Natural killer cell (primary cell): ENCODE measurements at places on chromosomes 3 and 15.

- DNase-seq = no peak
Measured at GRCh38 chr15:70417535-70417934, 319.8 kb upstream of the TLE3 start.

DNA sequence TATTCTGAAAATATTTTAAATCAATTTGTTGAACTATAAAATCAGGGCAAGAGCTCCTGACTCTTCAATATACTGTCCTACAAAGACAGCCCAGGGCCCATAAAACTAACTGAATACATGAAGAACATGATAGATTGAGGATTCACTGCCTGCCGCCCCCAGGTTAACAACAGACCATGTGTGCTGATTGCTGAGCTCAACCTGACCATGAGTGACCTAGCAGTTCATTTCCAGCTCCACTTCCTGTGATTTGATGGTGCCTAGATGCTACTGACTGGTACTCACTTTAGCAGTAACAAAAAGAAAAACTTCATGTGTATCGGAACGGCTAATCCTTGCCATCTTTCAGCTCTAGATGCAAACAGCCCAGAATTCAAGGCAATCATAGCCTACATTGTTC is 9.6 kb upstream of the KLF13 start:
- no peak for DNase-seq

GRCh38 chr15:74191798-74192197 is 10.8 kb downstream of the STRA6 start:
- DNase-seq = no peak

GRCh38 chr3:139425745-139426400 is 36.4 kb upstream of the COPB2 start:
- DNase-seq = no peak

DNA sequence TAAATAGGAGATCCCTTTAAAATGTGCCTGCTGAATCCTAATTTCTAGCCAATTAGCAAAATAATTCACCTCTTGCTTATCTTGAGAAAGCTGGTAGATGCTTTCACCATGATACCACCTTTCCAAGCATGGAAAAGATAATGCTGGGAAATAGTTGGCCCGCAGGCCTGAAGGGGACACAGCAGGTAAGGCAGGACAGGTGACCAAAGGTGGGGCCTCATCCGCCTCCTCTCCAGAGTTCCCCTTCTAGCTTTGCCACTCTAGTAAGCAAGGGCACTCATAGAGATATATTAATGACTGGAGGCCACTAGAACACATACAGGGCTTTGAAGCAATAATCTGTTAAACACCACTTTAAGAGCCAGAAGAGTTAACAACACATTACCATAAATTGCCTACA is 45.5 kb downstream of the SATB1 start:
- DNase-seq = no peak

DNA sequence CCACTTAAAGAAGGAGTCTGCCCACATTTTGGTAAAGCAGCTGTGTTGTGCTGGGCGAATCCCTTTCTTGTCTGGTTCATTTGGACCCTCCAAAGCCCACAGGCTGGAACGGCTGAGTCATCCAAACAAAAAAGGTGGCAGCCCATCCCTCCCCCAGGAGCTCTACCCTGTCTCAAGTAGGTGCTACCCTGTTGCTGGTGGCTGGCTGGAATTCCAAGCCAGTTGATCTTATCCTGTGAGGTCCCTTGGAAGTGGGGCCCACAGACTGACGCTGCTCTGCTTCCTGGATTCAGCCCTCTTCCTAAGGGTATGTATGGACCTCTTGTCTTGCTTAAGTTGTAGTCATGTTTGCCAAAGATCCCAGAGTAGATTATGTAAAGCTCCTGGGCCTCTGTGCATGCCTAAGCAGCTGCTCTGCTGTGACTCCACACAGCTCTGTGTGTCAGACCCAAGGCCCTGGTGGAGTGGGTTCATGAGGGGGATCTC is 44.5 kb downstream of the CCR1 start:
- DNase-seq = no peak

DNA sequence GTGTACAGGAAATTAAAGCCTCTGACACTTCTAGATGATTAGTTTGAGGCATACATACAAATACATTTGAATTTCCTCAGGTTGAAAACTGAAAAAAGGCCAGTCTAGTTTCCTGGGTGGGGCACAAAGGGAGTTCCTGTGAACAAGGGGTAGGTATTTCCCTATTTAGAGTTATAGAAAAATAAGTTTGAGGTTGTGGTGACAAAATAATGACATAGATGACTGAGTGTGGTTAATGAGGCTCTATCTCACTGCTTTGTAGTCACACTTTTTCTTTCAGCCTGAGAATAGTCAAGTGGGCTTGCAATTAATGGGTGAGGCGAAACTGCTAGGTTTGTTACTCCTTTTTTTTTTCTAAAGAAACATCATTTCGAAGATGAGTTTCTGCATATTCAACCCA is 4.3 kb downstream of the SLCO3A1 start:
- no peak for DNase-seq

DNA sequence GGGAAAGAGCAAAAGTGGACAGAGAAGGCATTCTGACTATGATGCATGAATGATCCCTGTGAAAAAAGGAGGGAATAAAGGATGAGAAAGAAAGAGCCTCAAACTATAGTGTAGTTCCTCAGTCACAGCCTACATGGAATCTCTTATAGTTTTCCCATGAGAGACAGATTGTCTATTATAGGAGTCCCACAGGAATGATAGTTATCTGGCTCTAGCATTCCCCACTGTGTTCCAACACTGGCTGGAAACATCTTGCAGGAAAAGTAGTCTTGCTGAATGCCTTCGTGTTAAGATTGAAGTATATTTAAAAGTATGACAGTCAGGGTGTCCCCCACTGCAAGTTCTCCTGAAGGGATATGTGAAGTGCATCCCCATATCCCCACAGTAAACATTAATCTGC is 641.5 kb upstream of the NECTIN3 start:
- no peak for DNase-seq

- DNase-seq = no peak
Measured at GRCh38 chr3:143220741-143221140, 101.2 kb downstream of the CHST2 start.
